CD8-positive, alpha-beta memory T cell (primary cell): ENCODE measurements at places on chromosomes 5 and 9.

DNA sequence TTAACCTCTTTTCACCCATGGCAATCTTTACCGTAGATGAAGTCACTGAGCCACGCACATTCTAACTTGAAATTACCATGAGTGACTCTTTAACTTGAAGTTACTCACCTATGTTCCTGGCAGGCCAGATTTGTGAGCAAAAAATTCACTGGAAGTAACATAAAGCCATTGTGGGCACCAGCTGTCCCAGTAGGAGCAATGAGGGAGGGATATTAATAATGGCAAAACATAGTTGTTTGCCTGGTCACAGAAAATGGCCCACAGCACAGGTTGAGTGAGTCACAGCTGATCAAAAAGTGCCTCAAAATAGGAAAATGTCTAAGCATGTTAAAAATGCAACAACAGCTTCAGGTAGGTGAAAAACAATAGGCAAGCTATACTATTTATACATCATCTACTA is 146.6 kb downstream of the EFNA5 start:
- H3K27me3 ChIP-seq, result no peaks in the 10 kb centered on the region
- no peaks in the 10 kb centered on the region for H3K36me3 ChIP-seq
- no peak for DNase-seq
- no peak overlapping the region for H3K27ac ChIP-seq
- no peaks in the 10 kb centered on the region for H3K4me1 ChIP-seq

DNA sequence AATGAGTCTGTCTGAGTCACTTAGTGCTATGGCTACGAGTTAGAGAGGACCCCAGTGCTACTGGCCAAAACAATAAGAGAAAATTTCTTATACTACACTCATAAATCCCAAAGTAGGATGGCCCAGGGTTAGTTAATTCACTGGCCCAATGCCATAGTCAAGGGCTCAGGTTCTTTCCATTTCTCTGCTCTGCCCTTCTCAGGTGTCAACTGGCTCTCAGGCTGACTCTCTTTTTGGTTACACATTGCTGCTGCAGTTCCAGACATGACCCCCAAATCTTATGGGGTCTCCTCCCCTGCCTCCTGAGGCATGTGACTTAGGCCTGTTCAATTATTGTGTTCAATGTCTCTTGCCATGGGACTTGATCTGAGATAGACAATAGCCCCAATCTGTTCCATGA is 70.4 kb downstream of the ARHGEF37 start:
- DNase-seq, result no peak
- no peak overlapping the region for H3K27ac ChIP-seq
- H3K27me3 ChIP-seq, result no peaks in the 10 kb centered on the region

GRCh38 chr9:135882011-135882410 is 25.3 kb downstream of the CAMSAP1 start:
- H3K36me3 ChIP-seq, result no peaks in the 10 kb centered on the region
- no peaks in the 10 kb centered on the region for H3K27me3 ChIP-seq
- H3K4me3 ChIP-seq, result no peak overlapping the region
- no peak for DNase-seq
- no peak overlapping the region for H3K27ac ChIP-seq
- H3K4me1 ChIP-seq, result peaks cover 28% of the 10 kb centered on the region

DNA sequence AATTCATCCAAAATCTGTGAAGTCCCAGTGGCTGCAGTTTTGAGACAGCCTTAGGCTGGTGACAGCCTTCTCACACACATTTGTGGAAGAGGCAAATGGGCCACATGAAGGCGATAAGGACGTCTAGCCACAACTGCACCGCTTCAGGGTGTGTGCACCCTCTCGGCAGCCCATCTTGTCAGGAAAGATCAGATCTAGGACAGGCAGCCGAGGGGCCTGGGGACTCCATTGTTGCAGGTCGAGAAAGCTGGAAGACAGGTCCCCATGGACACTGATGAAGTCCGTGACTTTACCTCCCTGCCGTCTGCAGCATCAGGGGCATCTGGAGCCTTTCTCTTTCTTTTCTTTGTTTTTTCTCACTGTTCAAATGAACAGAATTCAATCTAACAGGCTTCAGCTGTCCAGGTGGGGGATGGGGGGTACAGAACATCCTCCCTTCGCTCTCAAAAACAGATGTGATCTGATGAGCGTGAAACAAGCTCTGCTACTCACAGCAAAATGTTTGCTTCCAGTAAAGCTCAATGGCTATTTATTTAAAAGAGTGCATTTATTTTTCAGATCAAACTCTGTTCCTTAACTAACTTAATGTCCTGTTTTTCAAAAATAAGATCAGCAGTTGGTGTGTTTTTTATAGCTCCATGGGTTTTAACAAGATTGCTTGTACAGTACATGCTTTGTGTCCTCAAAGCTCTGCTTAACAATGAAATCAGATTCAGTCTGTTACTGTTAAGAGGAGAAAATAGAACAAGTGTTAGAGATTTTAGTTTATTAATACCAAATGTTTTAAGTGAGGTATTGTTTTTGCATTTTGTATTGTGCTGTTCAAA is 111.8 kb upstream of the OTULINL start:
- no peaks in the 10 kb centered on the region for H3K4me1 ChIP-seq
- H3K36me3 ChIP-seq, result no peaks in the 10 kb centered on the region

GRCh38 chr9:17725399-17726010 is 146.6 kb downstream of the SH3GL2 start:
- no peaks in the 10 kb centered on the region for H3K36me3 ChIP-seq
- H3K4me3 ChIP-seq, result no peak overlapping the region
- no peak overlapping the region for H3K27ac ChIP-seq
- H3K27me3 ChIP-seq, result no peaks in the 10 kb centered on the region
- H3K4me1 ChIP-seq, result no peaks in the 10 kb centered on the region

DNA sequence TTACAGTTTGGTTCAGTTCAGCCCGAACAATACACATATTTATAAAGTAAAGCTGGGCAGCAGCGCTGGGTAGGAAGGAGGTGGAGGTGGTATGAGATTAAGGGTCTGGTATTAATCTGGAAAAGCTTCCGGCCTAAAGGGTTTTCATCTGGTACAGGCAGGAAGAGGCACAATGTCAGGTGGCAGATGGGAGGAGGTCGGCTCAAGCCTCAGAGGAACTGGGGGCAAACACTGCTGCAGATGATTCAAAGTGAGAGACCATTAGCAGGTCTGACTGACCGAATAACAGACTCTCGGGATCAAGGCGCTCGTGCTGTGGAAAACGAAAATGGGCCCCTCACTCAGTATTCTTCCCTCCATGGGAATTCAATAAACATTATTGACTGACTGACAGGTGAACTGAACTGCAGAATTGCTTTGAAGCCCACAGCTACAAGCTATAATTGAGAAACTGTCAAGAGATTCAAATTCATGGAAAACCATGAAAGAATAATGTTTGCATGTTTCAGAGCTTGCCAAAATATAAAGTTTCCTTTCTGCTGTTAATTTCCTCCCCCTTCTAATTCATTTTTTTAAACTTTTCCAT is 75.3 kb downstream of the TMEM167A start:
- H3K4me3 ChIP-seq, result no peak overlapping the region
- H3K4me1 ChIP-seq, result no peaks in the 10 kb centered on the region
- H3K27ac ChIP-seq, result no peak overlapping the region
- no peaks in the 10 kb centered on the region for H3K27me3 ChIP-seq

DNA sequence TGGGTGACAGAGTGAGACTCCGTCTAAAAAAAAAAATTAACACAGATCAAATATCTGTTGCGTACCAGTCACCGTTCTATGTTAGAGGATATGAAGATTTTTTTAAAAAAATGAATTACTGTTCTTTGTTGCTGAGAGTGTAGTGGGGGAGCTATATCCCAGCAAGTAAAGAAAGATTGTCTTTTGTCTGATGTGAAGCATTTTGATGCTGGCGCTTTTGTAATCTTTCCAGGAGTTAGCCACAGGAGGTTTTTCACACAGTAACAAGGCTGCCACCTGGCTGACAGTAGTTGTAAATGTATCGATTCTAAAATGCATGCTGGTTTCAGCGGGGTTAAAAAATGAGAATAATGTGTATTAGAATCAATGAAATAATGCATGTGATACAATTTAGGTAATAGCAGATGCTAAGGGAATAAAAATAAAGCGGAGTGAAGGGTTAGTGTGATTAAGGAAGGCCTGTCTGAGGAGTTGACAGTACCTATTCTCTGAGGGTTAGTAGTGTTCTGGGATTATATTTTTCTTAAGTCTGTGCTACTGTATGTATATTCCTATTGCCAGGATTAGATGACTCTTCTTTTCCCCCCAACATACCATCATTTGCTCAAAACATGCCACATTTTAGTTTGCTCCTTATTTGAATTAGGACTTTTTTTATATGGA is 3.4 kb downstream of the LMNB1 start:
- H3K36me3 ChIP-seq, result no peaks in the 10 kb centered on the region
- peak; percentile 49 for DNase-seq
- no peak overlapping the region for H3K4me3 ChIP-seq
- H3K4me1 ChIP-seq, result peaks cover 20% of the 10 kb centered on the region
